CD4-positive, CD25-positive, alpha-beta regulatory T cell (primary cell): ENCODE measurements at places on chromosomes 1 and 21. TPM values are rescaled to one million over a fixed set of nuclear protein-coding genes. Genes with fewer than 3 reads are reported as not detected.

CELA2B gene
- total RNA-seq = not detected

TXNIP gene
- 1,496 TPM for total RNA-seq

GJB3 gene
- total RNA-seq = not detected

COQ8A gene
- total RNA-seq = 44.1 TPM

CNR2 gene
- 0.15 TPM for total RNA-seq

OR13G1 gene
- total RNA-seq = not detected

LRRC71 gene
- total RNA-seq = not detected
